ENCODE measurements at places on chromosomes 3 and 15. TPM values are rescaled to one million over a fixed set of nuclear protein-coding genes. Genes with fewer than 3 reads are reported as not detected.
A peak's percentile ranks its signal among the peaks of the same experiment; 100 is the strongest.

GRCh38 chr3:189683546-189684255, 52.5 kb downstream of the TP63 start:
- DNase-seq = no peak

- peak; percentile 53 for DNase-seq
These were observed 75.1 kb upstream of the VGLL4 start for GRCh38 chr3:11718637-11719405.

- DNase-seq = no peak
These were observed 1088.0 kb downstream of the AGBL1 start for GRCh38 chr15:87167706-87168105.

- no peak for DNase-seq
These were observed 7.2 kb downstream of the RTF1 start for GRCh38 chr15:41423979-41424659.

GRCh38 chr15:62584301-62585235, 419.5 kb upstream of the C2CD4B start:
- no peak for DNase-seq

BMF gene
- total RNA-seq = 3.7 TPM

ADGRG7 gene
- total RNA-seq = not detected

CYP1A2 gene
- total RNA-seq = not detected

GRCh38 chr3:109384164-109384563, 46.8 kb upstream of the DPPA4 start:
- no peak for DNase-seq

- DNase-seq = no peak
These were observed 50.4 kb upstream of the RGMA start for GRCh38 chr15:93139436-93139835.

GRCh38 chr3:50299929-50300680, 900 bp upstream of the HYAL3 start:
- DNase-seq = no peak
